ENCODE measurements at places on chromosomes 2 and 18.

DNA sequence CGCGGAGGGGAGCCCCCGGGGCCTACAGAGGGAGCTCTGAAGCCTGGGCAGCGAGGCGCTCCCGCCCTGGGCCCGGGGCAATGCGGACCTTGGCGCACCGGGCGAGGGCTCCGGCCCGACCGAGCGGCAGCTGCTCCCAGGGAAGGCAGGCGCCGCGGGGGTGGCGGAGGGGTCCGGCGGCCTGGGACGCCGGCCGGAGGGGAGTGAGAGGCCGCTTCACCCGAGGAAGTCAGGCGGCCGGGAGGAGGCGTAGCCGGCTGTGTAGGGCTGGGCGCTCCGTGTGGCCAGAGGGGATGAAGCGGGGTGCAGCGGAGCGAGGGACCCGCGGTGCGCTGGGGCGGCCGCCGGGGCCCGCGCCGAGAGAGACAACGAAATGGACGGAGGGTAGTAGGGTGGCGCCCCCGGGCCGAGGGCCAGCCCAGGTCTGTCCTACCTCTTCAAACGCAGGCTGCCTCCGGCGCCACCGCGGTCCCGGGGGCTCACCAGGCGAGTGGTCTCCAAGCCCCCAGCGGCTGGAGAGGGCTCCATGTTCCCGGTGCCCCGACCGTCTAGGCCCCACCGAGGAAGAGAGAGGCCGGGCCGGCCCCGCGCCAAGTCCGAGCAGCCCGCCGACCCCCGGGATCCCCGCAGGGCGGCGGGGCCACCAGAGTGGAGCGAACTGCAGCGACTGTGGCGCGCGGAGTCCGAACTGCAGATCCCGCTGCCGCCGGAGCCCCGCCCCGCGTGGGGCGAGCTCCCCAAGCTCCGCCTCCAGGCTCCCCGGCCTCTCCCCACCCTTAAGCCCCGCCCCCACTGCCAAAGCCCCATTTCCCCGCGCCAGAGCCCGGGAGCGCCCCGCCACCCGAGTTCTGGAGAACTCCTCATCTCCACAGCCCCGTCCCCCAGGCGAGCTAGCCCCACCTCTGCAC is at the start of gene SLC30A3:
Gene SLC30A3, minus strand, starts transcription at position 669 of the 908 bp plus-strand sequence. Its CDS starts 141 bp downstream, at position 528.
- DNase-seq: no peak

- no peak for DNase-seq
Measured at GRCh38 chr18:70397259-70397925, 108.5 kb downstream of the SOCS6 start.

DNA sequence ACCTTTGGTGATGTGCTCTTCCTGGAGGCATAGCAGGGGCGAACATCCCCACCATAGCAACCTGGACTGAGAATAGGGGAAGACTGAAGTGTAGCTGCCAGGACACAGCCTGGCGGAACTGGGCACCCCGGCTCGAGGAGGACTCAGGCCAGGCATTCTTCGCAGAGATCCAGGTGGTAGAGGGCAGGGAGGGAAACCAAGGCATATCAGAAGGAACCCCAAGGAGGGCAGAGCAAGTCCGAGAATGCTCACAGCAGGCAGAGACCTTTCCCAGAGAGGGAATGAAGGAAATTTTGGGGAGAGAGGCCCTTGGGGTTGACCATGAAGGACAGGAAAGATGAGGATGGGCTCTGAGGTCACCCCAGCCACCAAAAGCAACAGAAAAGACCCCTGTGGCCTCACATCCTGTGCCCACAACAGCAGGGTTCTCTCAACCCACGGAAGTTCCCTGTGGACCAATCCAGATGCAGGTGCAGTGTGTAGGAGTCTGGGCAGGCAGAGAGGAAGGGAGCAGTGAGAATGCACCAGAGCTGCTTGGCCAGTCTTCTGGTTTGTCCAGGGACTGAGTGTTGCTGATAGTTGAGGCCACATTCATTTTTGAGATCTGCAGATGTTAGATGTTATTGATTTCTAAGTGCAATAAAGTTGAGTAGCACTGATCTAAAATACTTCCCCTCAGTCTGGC is 136.9 kb downstream of the PXDN start:
- DNase-seq: no peak

- no peak for DNase-seq
Measured at GRCh38 chr18:39494211-39494896, 1928.8 kb upstream of the CELF4 start.

GRCh38 chr18:33210575-33211189 is 229.8 kb downstream of the CCDC178 start:
- no peak for DNase-seq

Measured in T1000 (cell line).